Activated T-helper 1 cell treated with anti-CD3 and anti-CD28 coated beads, Interleukin-12 subunit alpha, Interleukin-12 subunit beta, Interleukin-2, Interleukin-4 antibody, amounts not matched to agents 30 ng/mL and 10 ng/mL and 1 ng/mL, durations not matched to agents 14 hours and 24 hours and 36 hours (primary cell): ENCODE measurements at places on chromosomes 16 and 17. TPM values are rescaled to one million over a fixed set of nuclear protein-coding genes. Genes with fewer than 3 reads are reported as not detected.

DNA sequence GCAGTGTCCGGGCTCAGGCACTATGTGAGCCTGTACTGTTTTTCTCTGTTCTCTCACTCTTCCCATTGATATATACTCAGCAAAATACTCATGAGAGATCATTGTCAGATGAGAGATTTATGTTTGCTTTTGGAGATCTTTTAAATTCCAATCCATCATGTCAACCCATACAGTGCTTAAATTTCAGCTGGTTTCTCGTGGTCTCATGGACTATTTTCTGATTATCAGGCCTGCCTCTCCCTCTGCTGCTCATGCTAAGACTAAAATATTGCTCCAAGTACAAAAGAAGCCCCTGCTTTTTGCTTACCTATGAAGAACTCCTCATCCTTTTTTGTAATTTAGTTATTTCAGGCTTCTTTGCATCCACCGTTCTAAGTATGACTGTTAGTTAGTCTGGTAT lies 547.2 kb downstream of the KCNJ2 start:
- H3K36me3 ChIP-seq, result no peaks in the 10 kb centered on the region
- H3K4me3 ChIP-seq, result no peak overlapping the region
- no peak overlapping the region for H3K27ac ChIP-seq

GRCh38 chr16:87601401-87601981 lies 817 bp upstream of the JPH3 start:
- H3K27me3 ChIP-seq, result peaks cover 48% of the 10 kb centered on the region
- DNase-seq, result no peak

DNA sequence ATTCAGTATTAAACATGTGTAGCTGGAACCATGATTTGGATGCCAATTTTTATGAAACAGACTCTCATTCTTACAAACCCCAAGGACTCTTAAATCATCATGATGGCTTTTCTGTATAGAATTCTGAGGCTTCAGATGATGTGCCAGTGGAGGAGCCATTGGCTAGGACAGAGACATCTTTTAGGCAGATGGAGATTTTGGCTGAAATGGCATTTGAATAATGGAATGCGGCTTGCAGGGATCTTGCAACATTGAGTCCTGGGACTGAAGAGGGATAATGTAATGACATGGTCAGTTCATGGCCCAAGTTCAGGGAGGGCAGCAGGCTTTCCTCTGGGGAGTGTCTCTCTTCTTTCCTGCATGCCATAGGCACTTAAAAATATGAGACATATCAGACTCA lies 172.4 kb downstream of the ABCA8 start:
- H3K27me3 ChIP-seq, result peaks cover 14% of the 10 kb centered on the region
- DNase-seq, result no peak
- H3K4me3 ChIP-seq, result no peak overlapping the region
- H3K4me1 ChIP-seq, result no peaks in the 10 kb centered on the region

- no peak for DNase-seq
- no peak overlapping the region for H3K4me3 ChIP-seq
- H3K4me1 ChIP-seq, result peaks cover 53% of the 10 kb centered on the region
- H3K36me3 ChIP-seq, result peaks cover 24% of the 10 kb centered on the region
- H3K27me3 ChIP-seq, result no peaks in the 10 kb centered on the region
These were observed 10.3 kb downstream of the ATXN1L start for GRCh38 chr16:71855937-71856662.

DNA sequence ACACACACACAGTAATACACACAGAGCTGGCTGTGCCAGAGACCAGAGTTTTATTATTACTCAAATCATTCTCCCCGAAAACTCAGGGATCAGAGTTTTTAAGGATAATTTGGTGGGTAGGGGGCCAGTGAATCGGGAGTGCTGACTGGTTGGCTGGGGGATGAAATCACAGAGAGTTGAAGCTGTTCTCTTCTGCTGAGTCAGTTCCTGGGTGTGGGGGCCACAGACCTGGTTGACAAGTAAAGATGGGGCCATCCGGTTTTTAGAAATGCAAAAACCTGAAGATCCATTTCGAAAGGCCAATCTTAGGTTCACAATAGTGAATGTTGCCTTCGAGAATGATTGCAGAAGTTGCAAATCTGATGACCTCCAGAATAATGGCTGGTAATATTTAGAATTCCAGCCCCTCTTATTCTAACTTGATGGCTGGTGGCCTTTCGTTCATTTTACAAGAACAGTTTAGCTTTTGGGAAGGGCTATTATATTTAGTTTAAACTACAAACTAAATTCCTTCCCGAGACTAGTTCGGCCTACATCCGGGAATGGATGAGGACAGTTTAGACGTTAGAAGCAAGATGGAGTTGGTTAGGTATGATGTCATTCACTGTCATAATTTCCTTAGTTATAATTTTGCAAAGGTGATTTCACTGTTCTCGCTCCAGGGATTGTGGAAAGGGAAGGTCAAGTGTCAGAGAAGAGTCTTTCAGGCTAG lies 123.2 kb downstream of the KCNJ18 start:
- no peak overlapping the region for H3K4me3 ChIP-seq
- H3K36me3 ChIP-seq, result no peaks in the 10 kb centered on the region
- H3K27ac ChIP-seq, result no peak overlapping the region
- H3K4me1 ChIP-seq, result no peaks in the 10 kb centered on the region

DNA sequence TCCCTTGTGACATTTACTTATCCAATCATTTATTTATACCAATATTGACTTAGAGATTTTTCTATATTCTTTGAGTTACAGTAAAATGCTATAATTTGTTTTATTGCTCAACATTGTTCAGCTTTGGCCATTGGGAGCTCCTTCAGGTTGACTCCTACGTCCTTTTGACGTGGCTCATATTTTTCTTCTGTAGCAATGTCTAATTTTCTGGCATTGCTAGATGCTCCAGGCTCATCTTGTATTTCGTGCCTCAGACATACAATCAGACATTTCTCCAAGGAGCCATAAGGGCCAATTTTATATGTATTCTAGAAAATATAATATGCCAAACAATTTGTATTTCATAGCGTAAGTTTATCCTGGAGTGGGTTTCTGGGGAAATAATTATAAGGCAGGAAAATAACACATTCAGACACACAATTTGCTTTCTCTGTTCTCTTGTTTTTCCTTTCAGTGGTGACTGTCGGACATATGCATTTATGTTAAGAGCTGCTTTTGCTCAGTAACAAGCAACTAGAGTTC lies 355.1 kb upstream of the MON1B start:
- no peaks in the 10 kb centered on the region for H3K4me1 ChIP-seq
- no peak overlapping the region for H3K27ac ChIP-seq
- H3K36me3 ChIP-seq, result no peaks in the 10 kb centered on the region
- no peak overlapping the region for H3K4me3 ChIP-seq
- no peak for DNase-seq

DNA sequence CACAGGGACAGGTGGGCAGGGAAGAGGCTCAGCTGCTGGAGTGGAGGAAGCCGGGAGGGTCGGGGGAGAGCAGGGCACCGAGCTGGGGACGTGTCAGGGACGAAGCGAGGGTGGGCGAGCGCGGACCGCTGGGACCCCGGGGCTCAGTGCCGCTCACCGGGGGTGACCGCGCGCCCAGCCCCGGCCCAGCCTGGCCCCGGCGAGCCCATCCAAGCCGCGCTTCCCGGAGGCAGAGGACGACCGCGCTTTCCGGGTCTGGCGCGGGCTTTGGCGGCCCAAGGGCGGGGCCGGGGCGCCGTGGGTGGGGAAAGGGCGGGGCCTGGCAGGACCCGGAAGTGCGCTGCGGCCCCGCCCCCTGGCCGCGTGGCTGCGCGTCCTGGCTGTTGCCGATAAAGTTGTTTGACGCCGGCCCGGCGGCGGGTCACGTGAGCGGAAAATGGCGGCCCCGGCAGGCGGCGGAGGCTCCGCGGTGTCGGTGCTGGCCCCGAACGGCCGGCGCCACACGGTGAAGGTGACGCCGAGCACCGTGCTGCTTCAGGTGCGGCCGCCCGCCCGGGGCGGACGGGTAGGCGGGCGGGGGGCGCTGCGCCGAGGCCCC lies at the start of gene ASPSCR1:
ASPSCR1 (plus strand) TSS at position 419 of the 598 bp plus-strand sequence; CDS start at position 437, 18 bp downstream.
- H3K27me3 ChIP-seq, result peaks cover 9% of the 10 kb centered on the region
- peaks cover 7% of the 10 kb centered on the region for H3K36me3 ChIP-seq
- peaks cover 32% of the 10 kb centered on the region for H3K4me1 ChIP-seq
- H3K27ac ChIP-seq, result peak within 1 kb of the TSS; percentile 99

DNA sequence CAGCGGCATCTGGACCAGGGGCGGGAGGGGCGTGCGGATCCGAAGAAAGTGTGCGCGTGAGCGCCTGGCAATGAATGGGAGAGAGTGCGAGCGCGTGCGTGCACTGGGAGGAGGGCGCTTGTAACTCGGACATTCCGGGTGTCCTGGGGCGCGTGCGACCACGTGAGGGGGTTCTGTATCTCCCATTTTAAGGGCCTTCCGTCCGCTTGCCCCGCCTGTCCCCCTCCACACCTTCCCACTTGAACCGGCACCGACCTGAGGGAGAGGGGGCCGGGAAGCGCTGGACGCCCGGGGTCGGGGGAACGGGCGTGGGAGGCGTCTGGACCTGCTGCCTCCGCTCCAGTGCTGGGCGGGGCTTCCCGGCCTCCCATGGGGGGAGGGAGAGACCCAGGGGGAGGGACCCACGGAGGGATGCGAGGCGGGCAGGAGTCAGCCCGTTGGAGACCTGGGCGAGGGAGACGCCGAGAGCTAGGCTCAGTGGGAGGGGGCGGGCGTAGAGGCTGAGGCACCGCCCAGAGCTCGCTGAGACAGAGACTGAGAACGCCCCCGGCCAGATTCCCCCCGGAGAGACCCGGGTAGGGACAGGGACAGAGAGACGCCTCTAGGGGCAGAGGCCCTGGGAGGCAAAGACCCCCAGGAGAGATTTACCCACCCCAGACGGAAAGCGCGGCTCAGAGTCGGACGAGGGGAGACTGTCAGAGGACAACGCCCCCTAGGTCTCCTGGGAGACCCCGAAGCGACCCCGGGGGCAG lies at the start of gene KREMEN2:
KREMEN2 (plus strand) TSS at position 553 of the 752 bp plus-strand sequence. CDS start 246 bp downstream, outside the sequence.
- no peaks in the 10 kb centered on the region for H3K36me3 ChIP-seq
- peaks cover 32% of the 10 kb centered on the region for H3K27me3 ChIP-seq
- DNase-seq, result peak; percentile 19
- H3K4me1 ChIP-seq, result peaks cover 13% of the 10 kb centered on the region

GRCh38 chr16:58125781-58126335 lies 3.3 kb downstream of the CFAP20 start:
- peaks cover 49% of the 10 kb centered on the region for H3K4me1 ChIP-seq
- peaks cover 6% of the 10 kb centered on the region for H3K36me3 ChIP-seq
- DNase-seq, result no peak

GRCh38 chr16:168424-168823 lies 2.6 kb downstream of the HBM start:
- H3K4me3 ChIP-seq, result no peak overlapping the region
- H3K4me1 ChIP-seq, result peaks cover 5% of the 10 kb centered on the region
- no peaks in the 10 kb centered on the region for H3K36me3 ChIP-seq
- peaks cover 47% of the 10 kb centered on the region for H3K27me3 ChIP-seq

GRCh38 chr16:14111713-14112538 lies 40.8 kb downstream of the MRTFB start:
- no peaks in the 10 kb centered on the region for H3K36me3 ChIP-seq
- H3K4me3 ChIP-seq, result no peak overlapping the region
- DNase-seq, result no peak
- no peaks in the 10 kb centered on the region for H3K4me1 ChIP-seq

DNA sequence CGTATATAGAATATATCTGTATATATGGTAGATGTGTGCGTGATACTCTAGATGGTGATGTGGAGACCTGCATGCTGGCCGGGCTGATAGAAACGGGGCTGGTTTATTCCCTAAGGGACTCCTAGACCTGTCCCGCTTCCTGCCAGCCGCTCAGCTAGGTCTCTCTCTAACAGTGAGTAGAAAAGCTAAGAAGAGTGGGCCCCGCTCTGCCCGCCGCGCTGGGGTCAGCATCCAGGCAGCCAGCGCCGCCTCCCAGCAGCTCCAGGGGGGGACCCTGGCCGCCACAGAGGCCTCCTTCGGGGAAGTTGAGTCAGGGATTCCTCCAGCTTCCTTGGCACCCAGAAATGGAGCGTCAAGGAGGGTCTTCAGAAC lies 9.4 kb downstream of the CYGB start:
- H3K4me1 ChIP-seq, result peaks cover 7% of the 10 kb centered on the region
- H3K27ac ChIP-seq, result no peak overlapping the region
- no peaks in the 10 kb centered on the region for H3K36me3 ChIP-seq
- H3K4me3 ChIP-seq, result no peak overlapping the region
- H3K27me3 ChIP-seq, result peaks cover 4% of the 10 kb centered on the region

GRCh38 chr17:19000531-19001325 lies 3.8 kb downstream of the FAM83G start:
- no peaks in the 10 kb centered on the region for H3K27me3 ChIP-seq
- no peak for DNase-seq
- H3K36me3 ChIP-seq, result peaks cover 11% of the 10 kb centered on the region
- H3K4me3 ChIP-seq, result no peak overlapping the region

DNA sequence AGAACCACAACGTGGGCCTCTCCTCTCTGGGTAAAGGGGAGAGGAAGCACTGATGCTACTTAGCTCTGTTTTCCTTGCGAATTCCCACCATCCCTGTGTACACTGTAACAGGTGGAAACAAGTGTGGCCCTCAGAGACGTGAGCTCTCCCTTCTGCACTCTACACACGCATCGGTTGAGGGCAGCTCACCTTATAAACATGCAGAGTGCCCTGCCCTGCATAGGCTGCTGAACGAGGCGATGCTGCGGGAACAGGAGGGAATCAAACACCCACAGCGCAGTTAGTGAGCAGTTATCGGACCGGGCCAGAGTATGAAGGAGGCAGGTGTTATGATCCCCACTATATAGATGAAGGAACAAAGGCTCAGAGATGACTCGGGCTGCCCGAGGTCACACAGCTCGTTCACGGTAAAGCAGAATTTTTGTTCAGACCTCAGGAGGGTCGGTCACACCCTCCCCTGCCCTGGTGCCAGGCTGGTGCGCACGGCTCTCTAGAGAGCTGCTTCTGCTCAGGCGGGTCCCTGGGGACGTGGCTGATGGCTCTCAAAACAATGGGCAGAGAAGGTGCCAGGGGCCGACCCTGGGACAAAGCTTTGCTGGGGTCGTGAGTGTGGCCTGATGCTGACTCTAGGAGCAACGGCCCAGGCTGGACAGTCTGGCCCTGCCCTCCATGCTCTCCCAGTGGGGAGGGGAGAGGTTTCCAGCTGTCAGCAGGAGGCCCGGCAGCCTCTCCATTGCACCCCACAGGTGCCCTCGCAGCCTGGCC lies 68.5 kb downstream of the RPH3AL start:
- no peak overlapping the region for H3K4me3 ChIP-seq
- no peak overlapping the region for H3K27ac ChIP-seq
- H3K36me3 ChIP-seq, result no peaks in the 10 kb centered on the region

- no peak overlapping the region for H3K4me3 ChIP-seq
- DNase-seq, result no peak
- no peak overlapping the region for H3K27ac ChIP-seq
- H3K4me1 ChIP-seq, result peaks cover under 1% of the 10 kb centered on the region
These were observed 8.3 kb downstream of the XYLT2 start for GRCh38 chr17:50354198-50354597.

- H3K4me1 ChIP-seq, result no peaks in the 10 kb centered on the region
- H3K27me3 ChIP-seq, result no peaks in the 10 kb centered on the region
- no peak overlapping the region for H3K4me3 ChIP-seq
- no peaks in the 10 kb centered on the region for H3K36me3 ChIP-seq
- no peak for DNase-seq
These were observed 460.6 kb downstream of the KCNJ2 start for GRCh38 chr17:70629902-70630301.

GRCh38 chr17:40724656-40725055 lies 21.1 kb upstream of the KRT24 start:
- no peaks in the 10 kb centered on the region for H3K4me1 ChIP-seq
- no peak overlapping the region for H3K4me3 ChIP-seq
- DNase-seq, result no peak

- H3K27me3 ChIP-seq, result no peaks in the 10 kb centered on the region
- H3K4me3 ChIP-seq, result no peak overlapping the region
- H3K36me3 ChIP-seq, result no peaks in the 10 kb centered on the region
- H3K4me1 ChIP-seq, result no peaks in the 10 kb centered on the region
These were observed 315.1 kb upstream of the EEF2KMT start for GRCh38 chr16:5412731-5413130.

- no peaks in the 10 kb centered on the region for H3K36me3 ChIP-seq
- no peaks in the 10 kb centered on the region for H3K4me1 ChIP-seq
- no peaks in the 10 kb centered on the region for H3K27me3 ChIP-seq
- H3K4me3 ChIP-seq, result no peak overlapping the region
These were observed 34.6 kb upstream of the TOX3 start for GRCh38 chr16:52581530-52581929.

Gene NPIPB9
- 2.4 and 5.3 TPM in 2 replicates for total RNA-seq

Gene ZG16
- total RNA-seq, result not detected in 2 replicates

Gene SNN
- total RNA-seq, result 7.3 and 7.9 TPM in 2 replicates

Gene PYY
- total RNA-seq, result 0.36 TPM in 1 of 2 replicates, not detected in the other
